KBM-7 (cell line): ENCODE measurements at places on chromosomes 12 and 14.

DNA sequence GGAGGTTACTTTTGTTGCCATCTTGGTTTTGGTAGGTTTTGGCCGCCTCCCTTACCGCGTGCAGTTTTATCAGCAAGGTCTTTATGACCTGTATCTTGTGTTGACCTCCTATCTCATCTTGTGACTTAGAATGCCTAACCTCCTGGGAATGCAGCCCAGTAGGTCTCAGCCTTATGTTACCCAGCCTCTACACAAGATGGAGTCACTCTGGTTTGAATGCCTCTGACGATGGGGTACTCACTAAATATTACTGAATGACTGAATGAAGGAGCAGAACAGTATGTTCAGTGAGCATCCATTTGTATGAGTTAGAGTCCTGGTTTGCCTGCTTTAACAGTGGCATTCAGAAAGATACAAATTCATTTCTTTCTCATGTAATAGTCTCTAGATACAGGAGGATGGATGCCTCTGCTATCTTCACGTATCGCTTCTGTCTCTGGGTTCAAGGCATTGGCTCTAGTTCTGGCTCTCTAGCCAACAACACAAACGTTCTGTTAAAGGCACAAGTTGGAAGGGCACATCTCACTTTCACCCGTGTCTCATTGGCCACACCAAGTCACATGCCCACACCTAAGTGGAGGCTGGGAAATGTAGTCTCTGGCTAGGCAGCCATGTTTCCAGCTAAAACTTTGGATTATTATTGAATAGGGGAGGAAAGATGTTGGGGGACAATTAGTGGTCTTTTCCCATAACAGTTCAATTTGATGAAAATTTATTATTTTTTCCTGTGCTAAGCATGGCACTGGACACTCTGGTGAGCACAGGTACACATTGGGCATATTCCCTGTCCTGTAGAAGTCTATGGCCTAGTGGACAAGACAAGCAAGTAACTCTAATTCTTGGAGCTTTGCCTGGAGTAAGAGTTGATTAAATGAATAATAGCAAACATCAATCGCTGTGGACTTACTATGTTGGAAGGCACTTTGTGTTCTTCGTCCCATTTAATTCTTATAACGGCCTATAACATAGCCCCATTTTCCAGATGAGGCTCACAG, 75.2 kb upstream of the RPH3A start:
- no peak for DNase-seq

DNA sequence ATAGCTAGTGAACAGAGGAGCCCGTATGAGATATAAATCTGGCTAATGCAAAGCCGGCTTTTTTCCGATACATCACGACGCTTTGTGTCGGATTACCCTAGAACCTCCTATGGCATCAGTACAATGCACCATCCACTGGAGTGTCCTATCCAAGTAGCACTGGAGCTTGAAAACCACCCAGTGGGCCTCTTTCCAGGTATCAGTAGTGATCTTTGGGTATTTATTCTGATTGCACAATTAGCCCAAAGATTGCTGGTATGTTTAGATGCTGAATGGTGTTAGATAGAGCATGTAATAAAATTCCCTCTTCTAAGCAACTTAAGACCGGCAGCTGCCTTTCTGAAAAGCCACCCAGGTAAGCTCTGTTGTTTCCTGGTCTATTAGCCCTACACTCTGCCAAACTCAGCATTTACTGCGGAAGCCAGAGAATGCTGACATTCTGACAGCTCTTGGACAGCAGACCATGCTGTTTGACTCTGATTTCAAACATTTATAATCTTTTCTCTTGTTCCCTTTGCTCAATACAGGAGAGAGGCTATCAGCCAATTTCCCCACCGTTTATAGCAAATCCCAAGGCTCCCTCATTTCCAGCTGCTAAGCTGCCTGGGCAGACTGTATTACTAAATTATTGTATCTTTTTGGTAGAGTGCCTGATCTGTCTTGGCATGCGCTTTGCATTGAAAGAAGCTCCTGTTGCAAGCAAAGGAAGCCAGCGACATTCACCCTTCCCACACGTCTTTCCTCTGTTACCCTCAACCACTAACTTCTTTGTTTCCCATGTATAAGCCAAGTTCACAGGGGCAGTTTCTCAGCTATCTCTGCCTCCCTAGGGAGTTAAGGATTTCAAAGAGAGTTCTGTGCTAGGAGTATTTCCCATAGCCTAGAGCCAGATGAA, 388.3 kb upstream of the GARIN6 start:
- no peak for DNase-seq

DNA sequence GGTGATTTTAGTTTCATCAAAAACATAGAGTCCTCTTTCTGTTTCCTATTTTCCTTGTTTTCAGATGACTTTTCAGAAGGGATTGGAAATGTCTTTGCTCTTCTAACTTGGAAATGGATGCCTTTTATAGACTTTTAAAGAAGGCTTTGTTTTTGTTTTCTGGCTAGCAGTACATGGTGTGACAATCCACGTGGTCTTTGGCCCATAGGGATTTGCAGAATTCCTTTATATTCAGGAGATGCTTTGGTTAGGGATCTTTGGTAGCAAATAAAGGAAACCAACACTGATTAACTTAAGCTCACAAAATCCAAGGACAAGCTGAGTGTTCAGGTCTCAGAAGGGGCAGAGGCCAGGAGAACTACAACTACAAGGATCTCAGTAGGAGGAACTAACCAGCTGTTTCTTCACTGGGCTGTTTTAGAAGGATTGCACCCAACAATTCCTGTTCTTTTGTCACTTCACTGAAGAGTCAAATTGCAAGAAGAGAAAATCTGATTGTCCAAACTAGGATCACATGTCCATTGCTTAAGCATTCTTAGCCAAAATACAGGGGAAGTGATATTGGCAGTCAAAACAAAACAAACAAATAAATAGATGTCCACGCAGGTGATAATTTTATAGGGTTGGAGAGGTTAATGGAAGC, 58.6 kb upstream of the MANSC4 start:
- DNase-seq, result no peak

DNA sequence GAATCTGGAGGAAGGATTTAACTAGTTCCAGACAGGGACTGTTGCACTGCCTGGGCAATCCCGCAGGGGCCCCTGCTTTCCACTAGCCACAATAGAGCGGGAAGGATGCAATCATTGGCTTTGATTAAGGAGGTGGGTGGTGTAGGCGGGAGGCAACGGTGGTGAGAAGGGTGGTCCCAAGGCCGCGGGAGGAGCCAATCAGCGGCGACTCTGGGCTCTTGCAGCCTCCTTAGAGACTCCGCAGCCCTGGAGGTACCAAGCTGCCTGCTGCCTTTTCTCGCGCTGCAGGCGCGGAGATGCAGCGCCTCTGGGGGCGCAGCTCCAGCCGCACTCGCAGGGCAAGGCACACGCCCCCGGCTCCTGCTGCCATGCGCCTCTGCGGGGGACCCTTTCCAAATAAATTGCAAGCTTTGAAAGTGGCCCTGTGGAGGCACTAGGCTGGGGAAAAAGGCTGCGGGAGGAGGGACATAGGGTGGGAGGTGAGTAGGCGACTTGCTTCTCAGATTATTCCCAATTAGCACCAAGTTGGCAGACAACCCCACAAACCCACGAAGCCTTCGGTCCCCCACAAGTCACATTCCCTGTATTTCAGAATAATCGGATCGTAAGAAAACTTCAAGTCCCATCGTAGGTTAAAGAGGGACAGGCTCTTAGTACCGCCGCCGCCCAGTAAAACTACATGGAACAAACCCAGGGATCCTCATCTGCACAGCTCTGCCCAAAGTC, 858 bp upstream of the KCNA1 start:
- no peak for DNase-seq

DNA sequence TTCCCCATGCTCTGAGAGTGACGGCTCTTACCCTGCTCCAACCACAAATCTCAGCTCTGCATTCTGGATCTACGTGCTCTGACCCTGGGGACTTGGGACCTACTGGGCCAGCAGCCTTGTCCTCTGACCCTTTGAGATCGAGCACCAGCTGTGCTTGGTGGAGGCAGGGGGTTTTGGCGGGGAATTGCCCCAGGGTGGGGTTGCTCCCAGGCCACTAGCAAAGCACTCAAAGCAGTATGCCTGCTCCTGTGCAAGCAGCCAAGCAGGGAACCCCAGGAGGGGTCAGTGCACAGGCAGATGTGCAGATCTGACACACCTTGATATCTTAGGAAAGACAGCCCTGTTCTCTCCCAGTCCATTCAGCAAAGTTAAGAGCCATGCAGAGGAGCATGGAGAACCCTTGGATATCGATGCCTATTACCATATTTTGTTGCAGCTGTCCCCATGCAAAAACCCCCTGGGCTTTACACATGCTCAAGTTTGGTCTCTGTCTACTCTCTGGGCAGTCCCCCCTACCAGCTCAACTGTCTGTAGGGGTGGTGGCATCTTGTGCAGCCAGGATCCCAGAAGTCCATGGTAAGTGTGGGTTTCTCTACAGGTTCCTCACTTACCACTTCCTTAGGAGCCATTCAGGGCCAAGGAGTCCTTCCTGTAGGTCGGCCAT, 319.0 kb downstream of the TMTC2 start:
- DNase-seq, result no peak

DNA sequence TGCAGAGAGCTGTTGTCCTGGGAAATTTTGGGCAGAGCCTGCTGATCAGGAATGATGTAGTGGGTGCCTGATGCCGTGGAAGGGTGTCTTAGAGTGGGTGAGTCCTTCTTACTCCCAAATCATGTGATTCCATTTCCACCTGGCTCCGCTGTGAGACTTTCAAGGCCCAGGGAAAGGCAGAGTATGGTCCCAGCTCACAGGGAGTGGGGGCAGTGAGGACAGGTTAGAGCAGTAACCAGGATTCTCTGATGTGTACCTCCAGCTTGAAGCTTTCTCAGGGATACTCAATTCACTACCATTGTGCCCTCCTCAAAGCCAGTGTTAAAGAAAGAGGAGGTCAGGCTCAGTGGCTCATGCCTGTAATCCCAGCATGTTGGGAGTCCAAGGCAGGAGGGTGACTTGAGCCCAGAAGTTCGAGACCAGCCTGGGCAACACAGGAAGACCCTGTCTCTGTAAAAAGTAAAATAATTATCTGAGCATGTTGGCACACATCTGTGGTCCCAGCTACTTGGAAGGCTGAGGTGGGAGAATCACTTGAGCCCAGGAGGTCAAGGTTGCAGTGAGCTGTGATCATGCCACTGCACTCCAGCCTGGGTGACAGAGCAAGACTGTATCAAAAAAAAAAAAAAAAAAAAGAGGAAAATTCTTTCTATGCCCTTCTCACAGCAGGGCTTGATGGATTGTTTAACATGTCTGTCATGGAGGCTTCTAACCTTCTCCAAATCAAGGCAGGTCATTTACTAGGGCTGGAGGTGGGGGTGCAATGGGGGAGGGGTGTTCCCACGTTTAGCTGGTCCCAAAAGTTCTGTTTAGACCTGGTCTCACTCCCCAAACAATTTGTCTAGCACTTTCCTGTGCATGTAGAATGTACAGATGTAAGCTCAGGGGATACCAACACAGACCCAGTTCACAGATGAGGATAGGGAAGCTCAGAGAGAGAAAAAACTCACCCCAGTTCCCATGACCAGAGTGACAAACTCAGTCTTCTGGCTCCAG, 12.5 kb upstream of the IQSEC3 start:
- no peak for DNase-seq

DNA sequence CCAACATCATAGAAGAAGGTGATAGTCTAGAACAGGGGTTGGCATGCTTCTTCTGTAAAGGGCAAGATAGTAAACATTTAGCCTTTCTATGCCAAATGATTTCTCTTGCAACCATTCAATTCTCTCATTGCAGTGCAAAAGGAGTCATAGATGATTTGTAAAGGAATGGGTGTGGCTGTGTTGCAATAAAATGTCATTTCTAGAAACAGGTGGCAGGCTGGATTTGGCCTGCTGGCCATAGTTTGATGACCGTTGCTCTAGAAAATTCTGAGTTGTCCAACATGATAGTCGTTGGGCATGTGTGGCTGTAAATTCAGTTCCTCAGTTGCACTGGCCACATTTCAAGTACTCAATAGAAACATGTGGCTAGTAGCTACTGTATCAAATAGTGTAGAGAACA, 21.7 kb downstream of the SMCO2 start:
- no peak for DNase-seq

DNA sequence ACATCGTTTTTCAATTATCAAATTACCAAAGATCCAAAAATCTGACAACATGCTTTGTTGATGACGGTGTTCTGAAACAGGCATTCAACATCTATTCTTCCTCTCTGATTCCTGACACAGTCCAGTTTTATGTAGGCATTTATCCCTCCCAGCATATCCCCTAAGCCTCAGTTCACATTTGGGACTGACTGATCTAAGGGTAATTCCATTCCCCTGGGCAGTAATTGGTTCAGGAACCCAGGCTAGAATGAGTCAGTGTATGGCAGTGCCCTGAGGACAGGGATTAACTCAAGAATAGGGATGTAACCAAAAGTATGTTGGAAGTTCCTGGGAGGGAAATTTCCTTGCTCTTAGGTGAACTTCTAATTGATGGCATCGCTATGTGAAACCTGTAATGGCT, 10.3 kb upstream of the PCNX1 start:
- no peak for DNase-seq

GRCh38 chr12:19139615-19140194, 10.2 kb downstream of the PLEKHA5 start:
- no peak for DNase-seq

DNA sequence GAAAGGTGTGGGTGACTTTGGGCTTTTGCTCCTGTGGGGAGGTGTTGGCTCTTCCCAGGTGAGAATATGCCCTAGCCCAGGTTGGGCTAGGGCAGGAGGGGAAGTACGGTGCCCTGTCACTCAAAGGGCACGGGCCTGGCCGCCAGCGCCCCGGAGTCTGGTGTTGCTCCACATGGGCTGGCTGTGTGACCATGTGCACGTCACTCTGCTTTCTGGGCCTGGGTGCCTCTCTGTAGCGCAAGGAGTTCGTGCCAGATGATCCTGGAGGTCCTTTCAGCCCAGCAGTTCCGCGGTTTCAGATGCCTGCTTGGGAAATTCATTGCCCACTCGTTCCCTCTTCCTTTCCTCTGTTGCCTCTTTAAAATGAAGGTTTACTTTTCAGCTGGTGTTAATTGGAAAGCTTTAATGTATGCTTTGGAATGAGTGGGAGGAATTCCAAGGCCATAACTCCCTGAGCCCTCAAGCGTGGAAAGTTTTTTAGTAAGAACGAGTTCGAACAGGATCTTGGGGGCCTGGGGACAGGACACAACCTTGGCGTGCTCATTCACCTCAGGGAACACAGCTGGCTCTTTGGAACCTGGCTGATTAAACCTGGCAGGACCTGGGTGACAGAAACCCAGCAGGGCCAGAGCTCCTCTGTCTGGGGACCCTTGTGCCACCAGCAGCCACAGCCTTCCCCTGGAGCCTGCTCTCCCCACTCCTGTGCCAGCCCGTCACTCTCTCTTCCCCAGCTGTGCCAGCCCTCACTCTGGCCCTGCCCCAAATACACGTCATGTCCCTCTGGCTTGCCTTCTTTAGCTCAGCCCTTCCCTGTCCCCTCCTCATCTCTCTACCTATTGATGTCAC, 42.8 kb downstream of the TSPAN9 start:
- DNase-seq, result no peak

GRCh38 chr14:50859296-50859624, 12.6 kb upstream of the ABHD12B start:
- DNase-seq, result no peak
